Hematopoietic multipotent progenitor cell (in vitro differentiated cells): ENCODE measurements at places on chromosomes 12 and 14.

DNA sequence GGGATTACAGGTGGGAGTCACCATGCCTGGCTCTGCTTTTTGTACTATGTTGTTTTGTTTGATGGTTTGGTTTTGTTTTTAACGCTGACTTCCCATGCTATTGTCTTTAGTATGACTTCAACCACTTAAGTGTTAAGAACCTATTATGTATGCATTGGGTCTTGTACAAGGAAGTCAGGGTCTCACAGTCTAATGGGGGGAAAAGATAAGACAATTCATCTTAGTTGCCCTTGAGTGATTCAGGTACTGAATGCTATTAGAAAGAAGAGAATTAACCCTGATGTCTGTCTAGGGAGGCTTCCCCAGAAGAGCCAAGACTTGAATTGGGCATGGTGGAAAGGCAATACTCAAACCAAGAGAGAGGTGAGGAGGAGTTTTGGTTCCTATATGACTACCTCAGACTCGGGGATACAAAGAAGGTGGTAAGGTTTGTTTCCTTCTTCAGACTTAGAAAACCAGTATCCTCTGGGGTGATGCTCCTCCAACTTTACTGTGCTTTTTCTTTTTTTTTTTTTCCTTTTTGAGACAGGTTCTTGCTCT lies 64.6 kb downstream of the SUSD6 start:
- no peak for DNase-seq

GRCh38 chr12:54364413-54364812 lies at the start of gene GPR84:
Gene GPR84, minus strand, starts transcription at chr12:54364486. Its CDS starts 635 bp downstream, at chr12:54363851.
- DNase-seq, result peak; percentile 58

DNA sequence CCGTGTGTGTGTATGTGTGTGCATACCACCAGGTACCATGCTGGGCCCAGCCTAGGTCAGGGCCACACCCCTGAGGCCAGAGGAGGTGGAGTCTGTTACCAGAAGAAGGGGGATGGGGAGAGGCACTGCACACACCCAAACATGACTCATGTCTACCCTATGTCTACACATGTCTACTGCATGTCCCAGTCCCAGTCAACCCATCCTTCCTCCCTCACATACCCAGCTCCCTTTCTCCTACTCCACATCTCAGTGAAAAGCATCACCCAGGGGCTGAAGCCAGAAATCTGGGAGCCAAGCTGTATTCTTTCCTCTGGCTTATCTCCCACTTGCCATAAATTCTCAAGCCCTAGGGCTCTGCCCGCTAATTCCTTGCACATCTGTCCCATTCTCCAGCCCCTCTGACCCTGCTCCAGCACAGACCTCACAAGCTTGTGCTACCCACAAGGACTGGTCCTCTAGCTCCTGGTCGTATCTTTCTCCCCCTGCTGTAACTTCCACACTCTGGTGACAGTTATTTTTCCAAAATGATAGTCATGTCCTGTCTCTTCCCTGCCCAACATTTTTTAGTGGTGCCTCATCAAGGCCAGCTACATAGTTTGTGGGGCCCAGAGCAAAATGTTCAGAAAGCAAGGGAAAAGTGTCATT lies 18.0 kb upstream of the APPL2 start:
- DNase-seq, result no peak

DNA sequence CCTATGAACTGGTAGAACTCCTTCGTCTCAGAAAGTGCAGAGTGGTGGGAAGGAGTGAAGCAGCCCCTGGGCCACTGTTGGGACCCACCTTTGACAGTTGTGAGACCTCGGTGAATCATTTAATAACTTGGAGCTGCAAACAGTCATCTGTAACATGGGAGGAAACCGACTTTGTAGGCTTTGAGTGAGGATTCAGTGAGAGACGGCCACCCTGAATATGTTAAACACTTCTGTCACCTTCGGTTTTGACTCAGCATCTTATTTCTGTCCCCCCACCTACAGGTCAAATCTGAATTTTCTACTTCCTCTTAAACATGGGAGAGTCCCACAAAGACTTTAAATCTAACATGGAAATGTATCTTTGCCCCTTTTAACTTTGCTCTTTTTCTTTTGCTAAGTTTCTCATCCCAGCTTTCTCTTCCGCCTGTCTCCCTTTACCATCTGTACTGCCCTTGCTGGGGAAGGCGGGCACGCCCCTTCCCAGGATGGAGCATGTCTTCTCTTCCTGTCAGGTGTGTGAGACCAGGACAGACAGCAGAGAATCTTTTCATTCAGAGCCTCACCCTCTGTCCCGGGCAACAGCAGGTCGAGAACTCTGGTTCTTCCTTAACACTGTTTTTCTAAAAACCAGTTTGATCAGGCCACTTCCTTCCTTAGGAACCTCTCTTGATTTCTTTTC lies 37.1 kb downstream of the ZC3H14 start:
- no peak for DNase-seq

GRCh38 chr12:76080017-76080728 lies 4.3 kb downstream of the NAP1L1 start:
- DNase-seq, result no peak

GRCh38 chr12:76270657-76271358 lies 77.4 kb downstream of the BBS10 start:
- DNase-seq, result no peak

GRCh38 chr12:1946296-1946695 lies 27.8 kb upstream of the CACNA2D4 start:
- DNase-seq, result no peak
